Stimulated activated CD4-positive, alpha-beta T cell treated with anti-CD3 and anti-CD28 coated beads, Interleukin-12 subunit alpha, Interleukin-12 subunit beta, amount 100 ng/mL, for 4 hours (primary cell): ENCODE measurements at places on chromosomes 1 and 21.

DNA sequence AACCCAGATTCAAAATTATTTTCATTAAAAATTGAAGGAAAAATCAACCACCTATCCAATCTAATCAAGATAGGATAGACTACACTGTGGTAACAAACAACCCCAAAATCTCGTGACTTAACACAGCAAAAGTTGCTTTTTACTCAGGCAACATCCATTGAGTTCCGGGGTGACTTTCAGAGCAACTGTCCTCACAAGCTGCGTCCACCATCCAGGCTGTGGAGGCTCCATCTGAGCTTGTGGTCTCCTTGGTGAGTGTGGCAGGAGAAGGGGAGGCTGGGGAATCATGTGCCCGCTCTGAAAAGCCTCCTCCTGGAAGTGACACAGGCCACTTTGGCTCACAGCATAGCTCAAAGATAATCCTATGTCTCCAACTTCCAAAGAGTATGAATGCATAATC lies 52.4 kb downstream of the CD2 start:
- no peak for DNase-seq

GRCh38 chr1:168179438-168180147 lies 831 bp downstream of the TIPRL start:
- DNase-seq: no peak

DNA sequence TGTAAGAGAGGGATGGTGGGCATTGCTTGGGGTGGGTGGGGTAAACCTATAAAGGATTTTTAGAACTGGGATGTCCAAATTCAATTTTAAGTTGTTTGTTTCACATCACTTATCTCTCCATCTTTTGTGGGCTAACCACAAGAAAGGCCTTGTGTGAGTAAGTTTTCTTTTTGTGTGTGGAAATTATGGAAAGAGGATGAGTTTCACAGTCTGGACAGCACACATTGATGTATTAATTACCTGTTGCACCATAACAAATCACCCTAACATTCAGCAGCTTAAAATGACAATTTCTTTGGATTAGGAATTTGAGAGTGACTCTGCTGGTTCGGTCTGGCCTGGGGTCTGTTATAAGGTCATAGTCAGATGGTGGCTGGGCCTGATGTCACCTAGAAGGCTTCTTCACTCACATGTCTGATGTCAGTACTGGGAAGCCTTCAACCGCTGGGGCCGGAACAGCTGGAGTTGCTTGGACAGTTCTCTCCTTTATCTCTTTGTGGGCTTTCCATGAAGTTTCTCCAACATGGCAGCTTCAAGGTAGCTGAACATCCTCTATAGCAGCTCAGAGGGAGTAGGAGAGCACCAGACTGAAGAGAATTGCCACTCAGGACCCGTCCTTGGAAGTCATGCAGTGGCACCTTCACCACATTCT lies 2.0 kb upstream of the COL9A2 start:
- no peak for DNase-seq

DNA sequence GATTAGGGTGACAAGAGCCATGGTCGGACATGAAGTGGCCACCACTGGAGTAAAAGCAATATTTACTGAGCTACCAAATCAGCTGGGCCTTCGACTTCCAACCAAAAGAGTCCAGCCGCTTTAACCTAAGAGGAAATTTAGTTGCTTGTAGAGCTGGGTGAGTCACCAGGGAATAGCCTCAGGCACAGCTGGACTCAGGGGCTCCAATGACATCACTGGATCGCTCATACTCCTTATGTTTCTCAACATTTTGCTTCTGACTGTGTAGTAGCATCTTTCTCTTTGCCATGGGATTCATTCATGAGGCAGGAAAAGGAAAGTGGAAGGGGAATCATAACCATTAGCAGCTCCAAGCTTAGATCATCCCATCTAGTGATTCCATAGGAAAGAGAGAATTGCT lies 664.4 kb downstream of the MATN1 start:
- DNase-seq: no peak

DNA sequence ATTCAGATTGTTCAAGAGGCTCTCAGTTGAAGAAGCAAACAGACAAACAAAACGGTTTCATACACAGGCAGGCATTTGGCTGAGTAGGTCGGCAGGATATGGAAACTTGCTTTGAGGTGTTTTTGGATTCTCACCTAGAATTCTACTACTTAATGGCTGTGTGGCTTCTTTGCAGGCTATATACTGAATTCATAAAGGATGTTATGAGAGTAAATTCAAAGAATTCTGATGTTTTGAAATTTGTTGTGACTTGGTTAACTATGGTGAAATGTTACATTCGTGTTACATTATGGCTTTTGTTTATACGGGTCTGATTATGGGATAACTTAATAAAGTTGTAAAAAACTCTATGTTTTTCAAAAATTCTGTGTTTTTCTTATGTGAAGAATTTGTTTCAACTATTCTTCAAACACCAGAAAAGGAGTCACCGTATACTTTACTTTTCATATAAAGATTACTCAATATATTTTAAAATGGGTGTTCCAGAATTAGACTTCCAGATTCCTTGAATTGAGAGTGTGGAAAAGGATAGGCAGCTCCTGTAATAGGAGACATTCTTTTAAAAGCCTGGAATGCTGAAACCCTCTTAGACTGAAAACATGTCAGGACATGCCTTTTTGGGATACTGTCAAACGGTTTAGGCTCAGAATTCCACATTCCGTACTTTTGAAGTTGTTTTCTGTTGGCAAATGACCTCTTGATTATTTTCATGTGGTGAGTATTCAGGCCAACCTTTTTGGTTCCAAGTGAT lies 8.2 kb upstream of the IRF2BP2 start:
- DNase-seq: no peak

DNA sequence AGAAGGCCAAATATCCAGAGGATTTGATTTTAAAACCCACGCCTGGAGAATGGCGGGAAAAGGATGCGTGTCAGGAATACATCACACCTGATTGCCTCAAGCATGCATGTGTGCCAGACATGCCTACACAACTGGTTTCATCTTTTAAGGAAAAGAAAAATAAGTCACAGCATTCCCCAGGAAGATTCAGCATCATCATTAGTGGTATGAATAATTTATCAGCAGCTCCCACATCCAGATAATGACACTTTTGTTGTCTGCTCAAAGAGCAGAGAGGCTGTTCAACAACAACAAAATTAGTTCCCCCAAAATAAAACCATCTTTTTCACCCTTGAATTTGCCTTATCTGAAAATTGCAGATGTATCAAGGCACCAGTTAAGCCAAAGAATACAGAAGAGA lies 328.6 kb upstream of the C1orf87 start:
- DNase-seq: no peak

DNA sequence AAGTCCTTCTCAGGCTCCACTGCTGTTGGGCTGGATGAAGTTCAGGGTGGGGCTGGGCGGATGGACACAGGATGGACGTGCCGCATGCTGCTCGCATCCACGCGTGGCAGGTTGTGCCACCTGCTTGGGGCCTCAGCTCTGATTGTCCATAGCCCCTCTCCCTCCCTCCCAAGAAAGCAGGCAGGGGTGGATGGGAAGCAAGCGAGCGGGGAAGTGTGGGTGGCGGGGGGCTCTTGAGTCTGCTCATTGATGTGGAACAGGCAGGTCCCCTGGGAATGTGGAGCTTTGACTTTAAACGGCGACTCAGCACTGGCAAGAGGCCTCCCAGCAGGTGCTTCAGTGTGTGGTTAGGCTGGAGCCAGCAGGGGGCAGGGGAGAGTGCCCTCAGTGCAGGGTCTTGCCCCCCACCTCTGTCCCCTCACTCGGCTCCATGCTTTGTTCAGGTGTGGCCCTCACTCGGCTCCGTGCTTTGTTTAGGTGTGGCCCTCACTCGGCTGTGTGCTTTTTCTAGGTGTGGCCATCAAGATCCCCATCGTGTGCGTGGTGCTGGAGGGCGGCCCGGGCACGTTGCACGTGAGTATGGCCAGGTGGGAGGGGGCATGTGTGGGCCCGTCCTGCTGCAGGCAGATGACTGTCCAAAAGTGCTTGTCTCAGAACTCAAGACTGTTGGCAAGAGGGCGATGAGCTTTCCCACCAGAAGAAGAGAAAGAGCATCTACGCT lies 23.9 kb downstream of the TRPM2 start:
- no peak for DNase-seq

DNA sequence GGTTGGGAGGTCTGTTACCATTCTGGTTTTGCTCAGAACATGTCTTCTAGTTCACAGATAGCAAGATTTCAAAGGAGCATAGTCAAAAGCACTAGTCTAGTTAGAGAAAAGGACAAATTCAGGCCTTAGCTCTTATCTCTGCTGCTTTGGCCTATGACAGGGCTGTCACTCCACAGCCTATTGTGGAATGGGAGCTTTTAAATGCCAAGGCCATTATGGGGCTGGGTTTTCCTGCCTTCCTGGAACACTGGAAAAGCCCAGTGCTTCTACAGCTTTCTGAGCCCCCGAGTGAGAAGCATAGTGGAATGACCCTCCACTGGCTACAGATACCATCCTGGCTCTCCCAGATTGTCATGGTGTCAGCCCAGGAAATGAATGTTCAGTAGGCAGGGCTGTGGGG lies 9.3 kb downstream of the MTFR1L start:
- no peak for DNase-seq

DNA sequence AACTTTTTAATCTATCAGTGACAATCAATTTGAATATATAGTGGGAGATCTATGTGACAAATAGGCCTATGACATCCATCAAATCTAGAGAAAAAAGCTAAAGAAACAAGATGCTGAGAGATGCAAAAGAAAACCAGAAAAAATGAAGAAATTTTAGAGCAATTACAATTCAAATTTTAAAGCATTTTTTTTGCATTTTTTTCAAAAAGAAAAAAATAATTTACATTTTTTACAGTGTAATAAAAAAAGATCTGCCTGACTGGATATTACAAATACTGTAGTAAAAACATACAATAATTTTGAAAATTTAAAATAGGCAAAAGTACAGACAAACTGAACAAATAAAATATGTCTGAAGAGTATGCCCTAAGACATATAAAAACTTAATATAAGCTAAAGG lies 14.4 kb downstream of the CD34 start:
- no peak for DNase-seq

- DNase-seq: no peak
Observed at GRCh38 chr1:24872061-24872850, 57.8 kb downstream of the RUNX3 start.

- DNase-seq: no peak
Observed at GRCh38 chr1:65650682-65651081, 142.0 kb upstream of the PDE4B start.

- DNase-seq: no peak
Observed at GRCh38 chr21:31530897-31531705, 128.4 kb upstream of the SOD1 start.

GRCh38 chr1:36223381-36223995 lies 755 bp upstream of the THRAP3 start:
- no peak for DNase-seq

- DNase-seq: no peak
Observed at GRCh38 chr21:32257962-32258785, 20.7 kb downstream of the MIS18A start.

DNA sequence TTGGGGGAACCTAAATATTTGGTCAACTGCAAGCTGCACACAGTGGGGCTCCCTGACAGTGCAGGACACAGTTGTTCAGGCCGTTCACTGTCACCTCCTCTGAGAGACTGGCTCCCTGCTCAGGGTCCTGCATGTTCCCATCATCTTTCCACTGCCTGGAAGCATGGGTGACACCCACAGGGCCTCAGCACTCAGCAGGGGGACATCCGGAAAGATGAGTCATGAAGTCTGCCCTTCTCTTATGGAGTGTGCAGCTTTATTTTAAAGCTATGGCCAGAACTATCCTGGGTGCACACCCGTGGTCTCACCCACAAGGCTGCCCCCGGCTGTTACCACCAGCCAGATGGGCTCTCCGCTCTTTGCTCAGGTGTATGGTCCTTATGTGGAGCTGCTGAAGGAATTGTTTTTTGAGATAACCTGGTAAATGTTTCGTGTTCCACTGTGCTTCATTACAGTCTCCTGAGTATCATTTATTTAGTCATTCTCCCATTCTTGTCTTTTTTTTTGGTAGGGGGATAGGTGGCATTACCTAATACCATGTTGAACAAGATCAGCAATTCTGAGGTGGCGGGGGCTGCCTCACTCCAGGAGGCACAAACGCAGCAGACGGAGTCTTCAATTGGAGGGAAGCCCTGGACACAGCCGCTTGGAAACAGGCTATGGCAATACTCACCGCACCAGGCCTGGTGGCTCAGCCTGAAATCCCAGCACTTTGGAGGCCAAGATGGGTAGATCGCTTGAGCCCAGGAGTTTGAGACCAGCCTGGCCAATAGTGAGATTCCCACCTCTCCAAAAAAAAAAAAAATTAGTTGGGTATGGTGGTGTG lies 14.3 kb downstream of the TRIM11 start:
- DNase-seq: no peak

DNA sequence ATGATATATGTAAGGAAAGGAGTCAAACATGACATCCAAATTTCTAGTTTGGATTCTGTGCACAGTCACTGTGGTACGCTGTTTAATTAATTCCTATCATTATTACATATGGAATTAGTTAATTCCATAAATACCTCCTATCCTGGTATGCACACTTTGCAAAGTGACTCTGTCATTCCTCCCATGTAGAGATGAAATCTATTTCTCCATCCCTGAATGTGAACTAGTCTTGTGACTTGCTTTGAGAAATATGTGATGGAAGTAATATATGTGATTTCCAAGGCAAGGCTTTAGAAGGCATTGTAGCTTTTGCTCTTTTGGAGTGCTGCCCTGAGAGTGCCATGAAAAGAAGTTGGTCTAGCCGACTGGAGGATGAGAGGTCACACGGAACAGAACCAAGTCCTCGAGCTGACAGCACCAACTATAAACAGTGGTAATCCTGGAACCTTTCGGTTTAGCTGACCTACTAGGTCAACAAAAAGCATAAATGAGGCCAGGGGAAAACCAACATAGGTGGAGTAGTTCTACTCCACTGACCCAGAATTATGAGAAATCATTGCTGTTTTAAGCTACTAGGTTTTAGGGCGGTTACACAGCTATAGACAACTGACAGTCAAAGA lies 1.5 kb downstream of the SELENOF start:
- DNase-seq: no peak

- DNase-seq: no peak
Observed at GRCh38 chr21:14838400-14838799, 226.4 kb downstream of the NRIP1 start.

DNA sequence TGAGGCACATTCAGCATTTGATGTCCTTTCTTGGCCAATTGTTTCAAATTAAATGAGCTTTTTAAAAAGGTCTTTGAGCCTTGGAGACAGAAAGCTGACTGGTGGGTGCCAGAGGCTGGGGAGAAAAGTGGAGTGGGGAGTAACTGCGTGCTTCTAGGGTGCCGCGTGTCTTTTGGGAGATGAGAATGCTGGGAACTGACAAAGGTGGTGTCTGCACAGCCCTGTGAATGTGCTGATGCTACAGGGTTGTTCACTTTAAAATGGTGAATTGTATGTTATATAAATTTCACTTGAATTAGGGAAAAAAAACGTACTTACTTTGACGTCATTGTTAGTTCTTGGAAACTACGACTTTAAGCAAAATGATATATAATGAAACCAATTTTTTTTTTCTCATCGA lies 8.1 kb upstream of the TFF1 start:
- no peak for DNase-seq

GRCh38 chr1:69191335-69191734 lies 376.4 kb upstream of the LRRC7 start:
- no peak for DNase-seq
